ENCODE measurements at places on chromosomes 11 and 22. TPM values are rescaled to one million over a fixed set of nuclear protein-coding genes. Genes with fewer than 3 reads are reported as not detected.

GRCh38 chr11:112339566-112339965, 78.9 kb upstream of the PLET1 start:
- no peak for DNase-seq

DNA sequence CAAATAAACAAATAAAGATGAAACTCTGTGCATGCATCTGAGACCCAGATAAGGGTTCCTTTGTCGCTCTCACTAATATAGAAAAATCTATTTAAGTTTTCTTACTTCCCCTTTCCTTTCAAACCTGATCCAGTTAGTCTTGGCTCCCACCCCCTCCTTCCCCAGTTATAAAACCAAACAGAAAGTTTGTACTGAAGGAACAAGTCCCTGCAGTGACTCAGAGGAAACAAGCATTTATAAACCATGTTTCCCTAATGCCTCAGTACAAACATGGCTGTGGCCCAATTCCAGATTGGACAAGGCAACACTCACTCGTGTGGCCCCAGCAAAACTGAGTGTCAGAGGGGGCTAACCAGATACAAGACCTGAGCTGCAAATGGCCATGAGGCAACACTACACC, 65.5 kb upstream of the ARHGAP20 start:
- DNase-seq, result peak; percentile 38

DNA sequence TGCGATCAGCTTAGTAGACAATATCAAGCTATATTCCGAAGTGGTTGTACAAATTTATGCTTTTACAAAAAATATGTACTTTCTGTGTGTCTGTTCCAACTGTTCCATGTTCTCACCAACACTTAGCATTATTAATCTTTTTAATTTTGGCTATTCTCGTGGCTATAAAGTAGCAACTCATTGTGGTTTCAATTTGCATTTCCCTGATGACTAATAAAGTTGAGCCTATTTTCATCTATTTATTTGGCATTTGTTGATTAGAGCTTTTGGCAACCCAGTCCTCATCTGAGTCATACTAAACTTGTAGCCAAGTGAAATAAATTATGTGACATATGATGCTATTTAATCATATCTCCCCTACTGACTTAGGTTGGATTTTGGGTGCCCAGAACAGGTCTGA, 115.9 kb downstream of the FBXO7 start:
- no peak for DNase-seq

GRCh38 chr11:48123934-48124755, 92.5 kb upstream of the OR4B1 start:
- DNase-seq, result no peak

DNA sequence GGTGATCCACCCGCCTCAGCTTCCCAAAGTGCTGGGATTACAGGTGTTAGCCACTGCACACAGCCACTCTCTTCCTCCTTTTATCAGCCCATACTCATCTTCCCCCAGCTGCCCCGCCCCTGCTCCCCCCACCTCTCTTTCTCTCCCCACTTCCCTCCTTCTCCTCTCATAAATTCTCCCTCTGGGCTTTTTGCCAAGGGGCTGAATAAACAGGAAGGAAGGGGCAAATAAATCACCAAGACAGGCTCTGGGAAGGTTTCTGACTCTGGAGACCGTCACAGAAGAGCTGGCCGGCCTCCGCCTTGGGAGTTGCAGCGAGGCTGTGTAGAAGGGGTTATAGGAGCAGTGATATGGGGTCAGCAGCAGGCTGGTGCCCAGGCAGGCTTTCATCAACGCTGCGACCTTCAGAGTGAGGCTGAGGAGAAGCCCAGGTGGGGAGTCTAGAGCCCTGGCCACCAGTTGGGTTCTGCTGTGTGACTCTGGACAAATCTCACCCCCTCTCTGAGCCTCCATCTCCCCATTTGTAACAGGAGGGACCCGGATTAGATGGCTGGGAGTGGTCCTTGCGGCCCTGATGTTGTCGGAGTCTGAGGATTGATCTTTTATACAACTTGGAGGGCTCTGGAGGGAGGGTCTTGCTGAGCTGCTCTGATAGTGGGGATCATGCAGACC, 62.6 kb upstream of the RASD2 start:
- peak; percentile 93 for DNase-seq

DNA sequence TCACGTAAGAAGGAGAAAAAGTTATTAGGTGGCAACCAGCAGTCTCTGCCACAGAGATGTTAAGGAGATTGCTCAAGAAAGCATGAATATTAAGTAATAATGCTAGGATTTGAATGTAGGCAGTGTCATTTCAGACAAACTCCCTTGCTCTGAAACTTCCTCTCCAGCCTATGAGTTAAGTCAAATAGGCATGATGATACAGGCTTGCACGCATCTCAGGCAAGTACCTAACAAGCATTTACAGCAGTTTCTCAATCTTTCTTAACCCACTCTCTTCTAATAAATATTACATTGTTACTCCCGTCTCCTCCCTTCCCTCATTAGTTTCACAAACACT, 72.7 kb downstream of the RAB38 start:
- no peak for DNase-seq

DNA sequence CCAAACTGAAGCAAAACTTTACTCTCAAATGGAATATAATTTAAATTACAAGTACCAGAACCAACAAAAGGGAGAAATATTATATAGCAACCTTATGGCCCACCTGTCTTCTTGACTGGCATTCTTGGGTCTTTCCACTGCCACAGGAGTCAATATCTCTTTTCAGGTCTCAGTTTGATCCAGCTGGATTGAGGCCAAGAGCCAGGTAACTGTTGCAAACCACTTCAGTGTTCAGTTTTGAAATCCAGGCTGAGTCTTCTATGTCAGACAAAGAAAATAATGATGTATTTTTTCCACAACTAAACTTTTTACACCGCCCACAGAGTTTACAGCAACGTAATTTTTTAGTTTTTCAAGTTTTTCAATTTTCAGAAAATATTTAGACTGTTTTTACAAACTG, 648 bp downstream of the DLG2 start:
- no peak for DNase-seq

- no peak for DNase-seq
These were observed 37.7 kb upstream of the CCND1 start for GRCh38 chr11:69603111-69603836.

GRCh38 chr11:33564856-33565453, 135.7 kb downstream of the C11orf91 start:
- no peak for DNase-seq

LIF gene
- total RNA-seq, result 12.5 TPM

RPLP2 gene
- total RNA-seq, result 2,303 TPM

KCNE3 gene
- 41.2 TPM for total RNA-seq

OR8D1 gene
- total RNA-seq, result not detected

MARK2 gene
- total RNA-seq, result 96.8 TPM

DEFB131B gene
- total RNA-seq, result not detected

OR4D5 gene
- 1.2 TPM for total RNA-seq

Measured in colonic mucosa (tissue), 4 donors.